Left renal pelvis (tissue), 4 donors: ENCODE measurements at places on chromosomes 5 and 9. TPM values are rescaled to one million over a fixed set of nuclear protein-coding genes. Genes with fewer than 3 reads are reported as not detected.

GRCh38 chr9:81819859-81820546 lies 108.2 kb upstream of the SPATA31D4 start:
- DNase-seq: no peak

- DNase-seq: no peak
Observed at GRCh38 chr9:98887918-98888510, 55.7 kb upstream of the COL15A1 start.

DNA sequence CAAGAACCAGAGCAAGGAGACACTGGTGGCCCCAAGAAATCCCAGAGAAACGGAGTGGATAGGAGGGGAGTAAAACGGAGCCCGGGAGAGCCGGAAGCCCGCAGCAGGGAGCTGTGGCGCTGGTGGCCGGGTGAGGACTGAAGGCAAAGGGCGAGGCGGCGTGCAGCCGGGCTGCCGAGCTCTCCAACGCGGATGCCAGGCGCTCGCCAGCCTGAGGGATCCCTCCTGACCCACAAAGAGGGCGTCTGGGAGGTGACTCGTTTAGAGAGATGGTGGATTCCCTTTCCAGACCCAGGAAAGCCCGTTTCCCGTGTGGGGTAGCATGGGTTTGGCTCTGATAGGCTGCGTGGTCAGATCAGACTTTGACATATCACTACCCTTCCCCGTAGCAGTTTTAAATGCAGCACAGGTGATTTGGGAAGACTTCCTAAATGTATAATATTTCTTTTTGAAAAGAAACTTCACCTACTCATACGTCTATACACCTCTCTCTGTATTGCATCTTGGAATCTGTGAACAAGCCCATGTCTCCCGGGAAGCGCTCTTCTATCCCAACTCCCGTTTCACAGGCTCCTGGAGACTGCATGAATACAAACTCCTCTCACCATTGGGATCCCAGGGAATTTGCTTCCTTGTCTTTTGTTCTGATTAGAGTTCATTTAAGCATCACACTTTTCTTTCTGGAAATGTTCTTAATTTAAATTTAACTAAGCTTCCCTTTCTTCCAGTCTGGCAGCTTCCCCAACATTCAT lies 158.1 kb downstream of the C9orf152 start:
- no peak for DNase-seq

The FOXD4L5 gene
- 0.46 TPM for polyA plus RNA-seq

DNA sequence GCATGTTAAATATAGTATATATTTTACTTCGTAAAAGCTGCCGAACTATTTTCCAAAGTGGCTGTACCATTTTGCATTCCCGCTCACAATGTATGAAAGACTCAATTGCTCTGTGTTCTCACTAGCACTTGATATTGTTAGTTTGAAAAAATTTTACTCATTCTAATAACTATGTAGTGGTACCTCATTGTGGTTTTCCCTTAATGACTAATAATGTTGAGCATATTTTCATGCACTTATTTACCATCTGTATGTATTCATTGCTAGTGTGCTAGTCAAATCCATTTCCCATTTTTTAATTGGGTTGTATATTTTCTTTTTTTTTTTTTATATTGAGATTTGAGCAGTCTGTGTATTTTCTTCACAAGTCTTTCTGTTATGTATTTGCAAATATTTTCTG lies 58.4 kb downstream of the RANBP17 start:
- DNase-seq: no peak

DNA sequence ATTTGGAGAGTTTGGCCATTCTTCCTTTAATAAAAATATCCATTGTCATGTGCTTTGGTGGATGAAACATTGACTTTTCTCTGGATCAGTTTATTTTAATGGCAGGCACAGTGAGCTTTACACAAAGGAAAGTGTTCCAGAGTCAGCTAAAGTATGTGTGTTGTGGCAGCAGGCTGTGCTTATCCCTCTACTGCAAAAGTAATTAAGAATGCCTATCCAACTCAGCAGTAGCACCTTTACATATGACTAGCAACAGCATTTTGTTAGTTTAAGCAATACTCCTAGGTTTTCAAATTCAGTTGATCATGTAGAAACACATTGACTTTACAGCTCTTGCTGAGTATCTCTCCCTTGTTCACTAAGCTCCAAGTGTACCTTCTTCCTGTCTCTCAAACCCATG lies 730.5 kb upstream of the RGMB start:
- no peak for DNase-seq
